ENCODE measurements at places on chromosomes 13 and 19.

DNA sequence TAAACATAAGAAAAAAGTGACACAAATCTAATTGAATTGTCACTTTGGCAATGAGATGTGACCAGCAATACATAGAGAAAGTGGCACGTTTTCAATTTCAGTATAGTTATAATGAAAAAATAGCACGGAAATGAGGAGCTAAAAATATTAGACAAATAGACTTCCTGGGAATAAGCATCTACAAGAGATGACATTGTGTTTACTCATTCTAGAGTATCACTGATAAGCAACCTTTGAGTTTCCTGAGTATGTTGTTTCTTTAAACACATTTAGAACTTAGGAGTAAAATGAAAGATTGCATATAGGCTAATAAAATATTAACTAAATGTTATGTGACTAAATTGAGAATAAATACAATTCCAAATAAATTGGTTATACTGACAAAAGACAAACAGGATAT lies 207.1 kb upstream of the SLITRK6 start:
- no peak for DNase-seq

DNA sequence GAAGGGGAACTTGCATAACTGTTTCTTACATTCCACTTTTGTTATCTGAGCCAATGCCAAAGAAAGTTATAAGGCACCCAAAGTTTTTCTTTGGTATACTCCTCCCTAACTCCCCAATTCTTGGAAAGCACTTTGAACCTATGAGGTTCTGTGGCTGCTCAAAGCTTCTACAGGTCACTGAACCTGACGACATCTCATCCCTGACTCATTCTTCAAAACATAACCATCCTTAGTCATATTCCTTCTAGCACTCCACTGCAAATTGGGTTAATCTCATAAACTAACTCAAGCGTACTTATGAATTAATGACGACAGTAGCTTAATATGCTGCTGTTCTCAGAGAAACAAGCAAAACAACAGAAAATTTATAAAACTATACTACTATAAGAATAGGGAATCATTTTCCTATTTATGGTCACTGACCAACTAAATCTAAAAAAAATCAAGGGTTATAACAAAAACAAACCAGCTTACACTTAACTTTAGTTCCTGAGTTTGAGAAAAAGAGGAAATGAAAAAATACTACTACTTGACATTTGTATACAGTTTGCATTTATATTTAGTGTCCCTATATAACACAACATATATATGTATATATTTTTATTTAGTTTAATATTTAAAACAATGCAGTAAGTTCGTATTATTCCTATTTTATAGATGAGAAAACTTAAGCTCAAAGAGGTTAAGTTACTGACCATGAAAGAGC lies 69.1 kb downstream of the CAB39L start:
- DNase-seq: no peak

- no peak for DNase-seq
Measured at GRCh38 chr19:926589-927350, 935 bp downstream of the ARID3A start.

DNA sequence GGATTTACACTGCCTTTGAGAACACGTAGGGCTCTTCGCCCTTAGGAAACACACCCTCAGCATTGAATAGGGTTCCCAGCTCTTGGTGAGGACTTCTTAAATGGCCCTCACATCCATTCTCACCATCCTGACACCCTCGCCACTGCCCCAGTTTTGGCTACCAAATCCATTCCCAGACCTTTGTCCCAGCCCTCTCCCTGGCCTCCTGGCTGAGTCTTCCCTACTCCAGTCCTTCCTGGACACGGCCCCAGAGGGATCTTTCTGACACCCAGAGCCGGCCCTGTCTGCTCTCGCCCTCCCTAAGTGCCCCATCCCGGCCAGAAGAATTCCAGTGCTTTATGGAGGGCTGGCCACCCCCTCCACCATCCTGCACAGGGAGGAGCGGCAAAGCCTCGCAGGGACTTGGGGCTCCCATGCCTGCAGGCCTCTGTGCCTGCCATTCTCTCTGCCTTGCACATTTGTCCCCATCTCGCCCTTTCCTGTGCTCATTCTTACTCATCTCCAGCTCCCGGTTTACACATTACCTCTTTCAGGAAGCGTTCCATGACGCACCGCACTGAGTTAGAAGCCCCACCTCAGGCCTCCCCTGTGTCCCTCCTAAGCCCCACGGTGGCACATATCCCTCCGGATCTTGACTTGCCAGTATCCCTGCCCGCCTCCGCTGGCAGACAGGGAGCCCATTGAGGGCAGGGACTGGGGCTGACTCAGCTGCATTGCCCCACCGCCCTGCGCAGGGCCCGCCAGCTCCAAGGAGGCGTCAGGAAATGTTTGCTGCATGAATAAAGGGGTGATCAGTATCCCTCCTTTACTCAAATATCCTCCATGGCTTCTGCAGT lies 11.0 kb upstream of the KLK14 start:
- no peak for DNase-seq

DNA sequence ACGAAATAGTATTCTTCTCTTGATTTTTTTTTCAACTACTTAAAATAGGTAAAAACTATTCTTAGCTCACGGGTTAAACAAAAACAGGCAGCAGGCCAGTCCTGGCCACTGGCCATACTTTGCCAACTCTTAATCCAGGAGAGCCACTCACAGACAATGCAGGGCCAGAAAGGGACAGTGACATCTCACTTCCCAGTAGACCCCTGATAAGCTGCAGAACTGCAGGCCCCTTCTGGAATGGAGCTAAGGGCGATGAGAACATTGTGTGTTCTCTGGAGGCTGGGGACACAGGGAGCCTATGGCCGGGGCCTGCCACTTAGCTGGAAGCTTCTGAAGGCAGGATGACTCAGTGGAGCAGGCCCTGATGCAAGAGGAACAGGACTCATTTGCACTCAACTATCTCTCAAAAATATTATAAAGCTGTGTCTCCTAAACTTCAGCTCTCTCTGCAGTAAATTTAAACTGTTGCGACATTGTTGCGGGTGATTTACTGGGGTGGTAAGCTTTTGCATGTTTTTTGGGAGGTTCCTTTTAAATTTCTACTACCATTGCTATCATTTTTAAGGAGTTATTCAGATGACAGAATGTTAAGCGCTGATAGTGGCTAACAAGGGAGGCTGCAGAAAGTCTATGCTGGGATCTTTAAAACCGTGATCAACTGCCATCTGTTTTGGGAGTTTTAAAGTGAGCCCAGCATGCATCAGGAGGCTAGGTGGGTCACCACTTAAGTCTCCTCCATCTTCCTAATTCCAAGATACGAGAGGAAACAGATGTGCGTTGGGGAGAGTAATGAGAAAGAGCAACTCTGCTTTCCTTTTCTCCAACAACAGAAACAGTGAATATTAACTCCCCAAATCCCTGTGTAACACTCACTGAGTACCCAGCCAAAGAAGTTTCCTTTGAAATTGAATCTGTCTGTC lies 33.2 kb upstream of the KATNAL1 start:
- no peak for DNase-seq

DNA sequence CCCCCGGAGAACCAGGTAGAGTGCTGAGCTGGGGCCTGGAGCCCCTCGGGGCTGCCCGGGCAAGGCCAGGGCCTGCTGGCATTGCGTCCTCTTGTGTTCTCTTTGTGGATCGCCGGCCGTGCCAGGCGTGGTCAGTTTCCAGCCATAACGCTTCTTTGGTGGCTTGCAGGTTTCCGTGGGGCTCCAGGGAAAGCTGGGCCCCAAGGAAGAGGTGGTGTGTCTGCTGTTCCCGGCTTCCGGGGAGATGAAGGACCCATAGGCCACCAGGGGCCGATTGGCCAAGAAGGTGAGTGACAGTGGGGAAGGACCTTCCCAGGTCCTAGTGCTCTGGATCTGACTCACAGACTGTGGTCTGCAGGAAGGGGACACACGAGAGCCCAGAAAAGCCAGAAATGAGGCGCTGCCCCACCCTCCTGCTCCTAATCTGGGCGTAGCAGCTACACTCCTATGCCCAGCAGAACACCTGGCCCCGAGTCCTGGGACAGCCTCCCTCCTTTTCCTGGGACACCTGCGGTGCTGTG lies 57.5 kb downstream of the RAB20 start:
- no peak for DNase-seq

- DNase-seq: no peak
Measured at GRCh38 chr13:72694314-72694713, 33.1 kb downstream of the MZT1 start.

GRCh38 chr19:30924670-30925069 lies 424.6 kb downstream of the TSHZ3 start:
- no peak for DNase-seq

DNA sequence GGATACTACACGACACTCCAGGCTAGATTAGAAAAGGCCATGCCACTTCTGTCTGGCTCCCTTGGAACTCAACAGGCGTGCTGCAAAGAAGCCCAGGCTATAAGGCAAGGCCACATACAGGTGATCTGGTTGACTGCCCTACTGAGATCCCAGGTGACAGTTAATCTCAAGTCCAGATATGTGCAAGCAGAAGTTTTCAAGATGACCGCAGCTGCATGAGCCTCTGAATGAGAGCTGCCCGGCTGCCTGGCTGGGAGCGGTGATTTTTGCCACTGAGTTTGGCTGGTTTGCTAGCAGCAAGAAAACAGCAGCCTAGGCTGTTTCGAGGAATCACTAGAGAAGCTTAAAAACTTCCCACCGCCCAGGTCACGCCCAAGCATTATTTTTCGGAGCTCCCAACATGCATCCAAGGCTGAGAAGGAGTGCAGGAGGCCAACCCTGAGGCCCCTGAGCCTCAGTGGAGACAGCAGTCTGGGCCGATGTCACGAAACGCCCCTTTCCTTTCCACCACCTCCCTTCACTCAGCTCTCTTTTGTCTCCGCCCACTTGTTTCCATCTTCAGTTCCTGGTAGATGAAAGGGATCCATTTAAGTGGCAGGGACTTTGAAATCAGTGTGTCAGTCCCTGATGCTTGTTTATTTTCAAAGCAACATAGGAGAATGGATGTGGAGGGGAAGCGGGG lies 14.0 kb upstream of the URI1 start:
- no peak for DNase-seq
